G401 (cell line): ENCODE measurements at places on chromosomes 1 and 21.

- no peak for DNase-seq
Measured at GRCh38 chr21:28587748-28588147, 404.9 kb downstream of the LTN1 start.

DNA sequence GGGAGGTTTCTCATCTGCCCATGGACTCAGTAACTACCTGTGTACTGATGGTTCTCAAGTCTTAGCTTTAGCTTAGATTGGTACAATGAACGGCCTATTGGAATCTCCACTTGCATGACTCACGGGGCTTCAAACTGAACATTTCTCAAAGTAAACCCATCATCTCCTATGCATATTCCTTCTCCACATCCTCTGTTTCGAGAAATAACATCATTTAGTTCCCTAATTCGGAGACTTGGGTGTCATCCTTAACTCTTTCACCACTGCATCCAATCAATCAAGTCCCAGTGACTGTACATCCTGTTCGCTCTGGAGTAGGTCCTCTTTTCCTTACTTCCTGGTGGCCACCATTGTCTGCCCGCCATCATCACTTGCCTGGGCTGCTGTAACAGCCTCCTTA lies 55.8 kb downstream of the LGR6 start:
- no peak for DNase-seq

DNA sequence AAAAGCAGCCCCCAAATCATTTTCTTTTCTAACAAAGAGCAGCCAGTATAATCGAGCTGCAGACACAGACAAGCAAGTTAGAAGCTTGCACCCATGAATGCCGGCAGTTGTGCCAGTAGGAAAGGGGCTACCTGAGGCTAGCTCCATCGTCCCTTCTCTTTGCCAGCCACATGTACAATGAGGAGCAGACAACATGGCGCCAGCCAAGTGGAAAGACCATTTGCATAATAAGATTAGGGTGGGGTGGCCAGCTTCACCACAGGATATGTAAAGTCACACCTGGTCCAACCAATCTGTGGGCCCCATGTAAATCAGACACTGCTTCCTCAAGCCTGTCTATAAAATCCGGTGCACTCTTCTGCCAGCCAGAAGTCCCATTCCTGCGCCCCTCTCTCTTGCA lies 103.7 kb downstream of the CCDC185 start:
- no peak for DNase-seq

GRCh38 chr1:147611586-147611985 lies 58.7 kb downstream of the ACP6 start:
- no peak for DNase-seq

- DNase-seq: no peak
Measured at GRCh38 chr1:104028416-104029035, 278.8 kb downstream of the AMY1C start.

- no peak for DNase-seq
Measured at GRCh38 chr1:15911927-15912326, 64.0 kb downstream of the ZBTB17 start.

- no peak for DNase-seq
Measured at GRCh38 chr1:47367651-47368050, 34.1 kb downstream of the CMPK1 start.
